ENCODE measurements at places on chromosomes 6 and 20. TPM values are rescaled to one million over a fixed set of nuclear protein-coding genes. Genes with fewer than 3 reads are reported as not detected.

Gene NKX2-2
- not detected for total RNA-seq

Gene ZC2HC1B
- not detected for total RNA-seq

Gene CDSN
- under 0.01 TPM for total RNA-seq

Gene NKX2-4
- not detected for total RNA-seq

Gene GSTA2
- not detected for total RNA-seq

Gene CPXM1
- not detected for total RNA-seq

Gene MLN
- not detected for total RNA-seq

Gene ENPP4
- 2.4 TPM for total RNA-seq

Gene SLC22A16
- total RNA-seq = not detected

Gene PTK6
- under 0.01 TPM for total RNA-seq

Gene DUSP15
- total RNA-seq = not detected

Gene TOX2
- total RNA-seq = 2.4 TPM

Gene DEK
- 95.9 TPM for total RNA-seq

Gene ULBP2
- 6.9 TPM for total RNA-seq

Gene AFDN
- 127 TPM for total RNA-seq

Gene DEF6
- 0.36 TPM for total RNA-seq

Gene TFAP2C
- not detected for total RNA-seq

Gene FAM217B
- total RNA-seq = 2.4 TPM

Gene MOG
- total RNA-seq = not detected
